ENCODE measurements at places on chromosomes 11 and 22.

- peak; percentile 89 for DNase-seq
Observed at GRCh38 chr11:65329944-65330403, 3.7 kb upstream of the DPF2 start.

GRCh38 chr22:19890502-19891316 is 36.0 kb upstream of the GNB1L start:
- DNase-seq, result no peak

- DNase-seq, result no peak
Observed at GRCh38 chr22:20414059-20414440, 20.1 kb downstream of the ZNF74 start.

GRCh38 chr11:63985812-63986155 is 454 bp upstream of the OTUB1 start:
- no peak for DNase-seq

DNA sequence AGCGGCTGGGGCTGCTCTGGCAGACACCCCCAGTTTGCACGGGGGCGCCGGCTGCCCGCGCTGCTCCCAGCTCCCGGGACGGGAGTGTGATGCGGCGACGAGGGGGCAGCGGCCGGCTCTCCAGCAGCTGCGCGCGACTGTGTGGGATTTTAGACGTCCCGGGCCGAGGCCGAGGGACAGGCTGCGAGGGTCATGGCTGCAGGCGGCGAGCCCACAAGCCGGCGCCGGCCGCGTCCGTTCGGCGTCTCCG is 159 bp downstream of the FZD4 start:
- no peak for DNase-seq

DNA sequence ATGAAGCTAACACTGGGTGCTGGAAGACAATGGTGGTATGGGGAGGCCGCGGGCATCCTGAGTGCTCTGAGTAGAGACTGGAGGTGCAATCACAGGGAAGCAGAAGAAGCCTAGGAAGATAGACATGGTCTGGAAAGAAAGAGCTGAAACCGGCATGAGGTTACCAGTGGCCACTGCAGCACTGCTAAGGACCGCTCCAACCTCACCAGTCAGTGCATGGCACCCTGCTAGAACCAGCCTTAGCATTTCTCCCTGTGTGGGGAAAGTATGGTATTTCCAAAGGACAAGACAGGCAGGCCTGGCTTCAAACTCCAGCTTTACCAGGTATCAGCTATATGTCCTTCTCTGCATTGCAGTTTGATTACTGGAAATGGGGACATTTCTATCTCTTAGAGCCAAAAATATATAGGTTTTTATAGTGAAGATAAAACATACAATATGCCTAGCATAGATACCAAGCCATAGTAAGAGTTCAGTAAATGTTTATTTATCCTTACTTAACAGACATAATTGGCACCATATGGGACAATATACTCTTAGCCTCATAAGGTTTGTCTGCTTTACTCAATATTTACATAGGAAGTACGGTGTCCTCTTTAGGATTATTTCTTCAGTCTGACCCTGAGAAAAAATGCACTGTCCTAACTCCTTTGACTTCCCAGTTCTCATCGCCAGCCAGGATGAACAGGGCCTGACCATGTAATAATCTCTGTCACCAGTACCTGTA is 231.1 kb downstream of the TENM4 start:
- DNase-seq, result peak; percentile 5

DNA sequence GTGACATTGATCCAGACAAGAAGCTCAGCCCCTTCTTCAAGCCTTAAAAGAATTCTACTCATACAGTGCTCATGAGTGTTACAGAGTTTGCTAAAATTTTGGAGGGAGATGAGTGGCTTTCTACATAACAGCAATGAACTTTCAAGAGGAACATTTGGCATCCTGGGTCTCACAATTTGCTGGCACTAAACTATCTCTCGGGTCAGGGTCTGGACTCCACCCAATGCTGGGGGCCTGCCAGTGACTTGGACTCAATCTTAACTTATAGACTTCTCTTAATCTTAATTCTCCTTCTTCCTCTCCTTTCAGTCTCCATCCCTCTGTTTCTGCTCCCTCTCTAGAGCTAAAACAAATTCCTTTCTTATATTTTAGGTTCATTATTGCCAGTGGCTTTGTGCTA is 317.9 kb downstream of the TMEM135 start:
- no peak for DNase-seq

- no peak for DNase-seq
Observed at GRCh38 chr11:104320097-104320496, 156.2 kb upstream of the PDGFD start.

DNA sequence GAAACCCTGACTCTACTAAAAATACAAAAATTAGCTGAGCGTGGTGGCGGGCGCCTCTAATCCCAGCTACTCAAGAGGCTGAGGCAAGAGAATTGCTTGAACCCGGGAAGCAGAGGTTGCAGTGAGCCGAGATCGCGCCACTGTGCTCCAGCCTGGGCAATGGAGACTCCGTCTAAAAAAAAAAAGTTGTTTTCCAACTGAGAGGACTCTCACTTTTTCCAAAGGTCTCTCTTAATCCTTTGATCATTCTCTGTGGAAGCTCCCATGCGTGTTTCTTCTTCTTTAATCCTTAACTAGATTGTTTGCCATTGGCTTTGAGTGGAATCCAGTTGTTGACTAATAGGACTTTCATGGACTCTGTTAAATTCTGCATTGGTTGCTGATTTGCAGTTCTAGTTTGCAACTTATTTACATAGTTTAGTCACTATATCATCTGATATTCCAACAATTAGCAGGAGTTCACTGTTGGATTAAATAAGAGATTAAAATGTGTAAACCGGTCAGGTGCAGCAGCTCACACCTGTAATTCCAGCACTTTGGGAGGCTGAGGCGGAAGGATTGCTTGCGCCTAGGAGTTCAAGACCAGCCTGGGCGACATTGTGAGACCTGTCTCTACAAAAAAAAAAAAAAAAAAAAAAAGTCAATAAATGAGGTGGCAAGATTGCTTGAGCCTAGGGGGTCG is 79.7 kb downstream of the C22orf31 start:
- DNase-seq, result no peak

- no peak for DNase-seq
Observed at GRCh38 chr22:27157666-27158370, 500.4 kb downstream of the MIAT start.

DNA sequence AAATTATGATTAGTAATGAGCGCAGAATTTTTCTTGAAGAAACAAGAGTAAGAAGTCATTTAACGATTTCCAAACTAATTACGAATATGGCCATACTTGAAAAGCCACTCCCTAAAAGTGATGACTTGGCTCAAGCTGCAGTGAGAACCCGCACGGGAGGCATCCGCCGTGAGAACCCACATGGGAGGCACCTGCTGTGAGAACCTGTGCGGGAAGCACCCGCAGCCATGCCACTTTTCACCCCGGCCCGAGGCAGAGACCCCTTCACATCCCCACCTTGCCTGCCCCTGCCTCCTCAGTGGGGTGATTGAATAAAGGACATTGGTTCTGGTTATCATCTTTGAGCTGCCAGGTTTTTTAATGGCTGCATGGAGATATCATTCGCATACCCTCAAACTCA is 89.7 kb downstream of the BRD1 start:
- DNase-seq, result no peak

- DNase-seq, result no peak
Observed at GRCh38 chr11:105296806-105297205, 157.2 kb upstream of the CARD18 start.

- no peak for DNase-seq
Observed at GRCh38 chr11:78219493-78220217, 30.9 kb downstream of the USP35 start.

DNA sequence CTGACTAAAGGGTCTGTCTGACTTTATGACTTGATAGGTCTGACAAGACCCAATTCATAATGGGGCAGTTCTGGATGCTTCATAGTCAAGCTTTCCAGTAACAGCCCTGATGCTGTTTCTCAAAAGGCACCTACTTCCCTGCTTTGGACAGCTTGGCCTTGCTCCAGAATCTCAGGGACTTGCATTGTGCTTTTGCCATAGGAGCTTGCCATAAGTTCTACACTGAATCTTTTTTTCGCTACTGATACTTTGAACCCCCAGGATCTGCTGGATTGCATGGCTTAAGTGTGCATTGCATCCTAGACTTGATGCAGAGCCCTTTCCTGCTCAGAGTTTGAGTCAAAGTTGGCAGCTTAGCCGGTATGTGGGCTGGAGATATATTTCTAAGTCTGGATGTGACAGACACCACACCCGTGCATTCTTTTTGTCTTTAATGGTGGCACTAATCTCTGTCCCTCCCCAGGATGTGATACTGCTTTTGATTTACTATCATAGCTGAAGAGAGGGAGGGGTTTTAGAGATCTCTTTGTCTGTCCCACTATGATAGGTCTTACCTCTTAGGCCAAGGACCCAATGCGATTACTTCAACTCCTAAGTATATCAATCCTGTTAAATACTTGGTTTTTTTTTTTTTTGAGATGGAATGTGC is 16.9 kb upstream of the SLC3A2 start:
- DNase-seq, result no peak

DNA sequence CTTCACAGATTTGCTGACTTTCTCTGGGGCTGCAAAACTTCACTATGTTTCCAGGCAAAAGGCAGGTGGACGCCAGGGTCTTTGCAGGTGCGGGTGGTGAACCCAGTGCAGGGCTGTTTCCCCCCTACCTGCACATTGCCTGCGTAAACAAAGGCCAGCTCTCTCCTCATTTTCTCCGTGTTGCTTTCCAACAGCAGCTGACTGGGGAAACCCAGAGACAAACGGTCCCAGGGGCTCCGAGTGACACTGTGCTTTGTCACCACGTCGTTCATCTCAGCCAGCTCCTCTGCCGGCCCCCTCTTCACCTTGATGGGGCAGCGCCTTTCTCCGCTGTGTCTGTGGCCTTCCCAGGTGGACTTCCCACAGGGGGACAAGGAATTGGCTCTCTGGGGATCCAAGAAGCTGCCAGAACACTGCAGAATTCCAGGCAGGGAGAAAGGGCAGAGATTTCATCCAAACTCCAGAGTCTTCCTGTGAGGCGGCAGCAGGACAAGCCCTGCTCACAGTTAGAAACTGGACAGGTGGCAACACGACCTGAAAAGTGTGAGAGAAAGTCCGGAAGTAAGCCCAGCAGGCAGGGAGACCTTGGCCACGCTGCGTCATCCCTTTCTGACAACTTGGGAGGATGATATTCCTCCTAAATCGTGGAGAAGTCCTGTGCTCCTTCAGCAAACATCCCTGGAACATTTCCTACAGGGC is 1493.7 kb downstream of the TBC1D22A start:
- no peak for DNase-seq

DNA sequence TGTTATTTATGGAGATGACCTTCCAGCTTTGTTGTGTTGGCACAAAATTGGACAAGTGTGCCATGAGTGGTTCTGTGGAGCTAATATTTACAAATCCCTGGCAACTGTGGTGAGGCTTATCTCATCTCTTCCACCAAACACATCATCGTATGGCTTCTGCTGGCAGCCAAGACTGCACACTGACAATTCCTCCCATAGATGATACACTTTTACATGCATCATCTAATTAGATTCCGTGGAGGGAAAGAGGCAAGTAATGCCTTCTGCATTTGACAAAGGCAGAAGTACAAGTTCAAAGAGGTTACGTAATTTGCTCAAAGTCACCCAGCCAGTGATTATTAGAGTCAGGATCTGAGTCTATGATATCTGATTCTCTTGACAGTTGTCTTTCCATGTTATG is 62.7 kb upstream of the KIRREL3 start:
- DNase-seq, result no peak

DNA sequence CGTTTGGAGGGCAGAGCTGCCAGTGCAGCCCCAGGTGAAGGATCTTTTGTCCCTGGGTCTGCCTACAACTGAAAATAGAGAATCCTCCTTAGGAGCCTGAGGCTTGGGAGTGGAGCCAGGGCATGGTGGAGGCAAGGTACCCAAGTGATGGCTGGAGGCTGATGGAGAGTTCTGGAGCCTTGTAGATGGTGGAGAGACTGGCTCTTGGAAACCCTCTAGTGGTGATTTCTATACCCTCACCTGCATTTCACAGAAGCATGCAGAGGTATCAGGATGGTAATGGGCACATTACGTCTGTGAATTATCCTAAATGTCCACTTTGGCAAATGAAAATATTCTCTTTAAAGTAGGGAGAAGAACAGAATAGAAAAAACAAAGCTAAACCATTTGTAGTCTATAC is 44.4 kb downstream of the INSC start:
- peak; percentile 62 for DNase-seq

DNA sequence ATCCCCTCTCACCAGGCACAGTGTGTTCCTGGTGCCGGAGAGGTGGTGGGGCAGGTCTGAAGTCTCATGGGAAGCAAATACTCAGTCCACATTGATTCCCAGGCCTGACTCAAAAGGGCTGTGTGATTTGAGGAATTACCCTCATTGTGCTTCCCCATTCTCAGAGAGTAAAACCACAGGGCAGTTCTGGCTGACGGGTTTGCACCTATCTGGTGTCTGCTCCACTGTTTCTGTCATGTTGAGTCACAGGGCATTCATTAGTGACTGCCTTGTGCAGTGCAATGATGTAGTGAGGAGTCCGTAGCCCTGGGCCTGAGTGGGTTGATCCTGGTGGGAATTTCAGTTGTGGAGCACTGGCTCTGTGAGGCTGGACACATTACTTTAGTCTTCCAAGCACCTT is 85.2 kb upstream of the ARHGAP20 start:
- DNase-seq, result no peak

GRCh38 chr11:21461701-21462100 is 731.2 kb upstream of the ANO5 start:
- DNase-seq, result no peak

DNA sequence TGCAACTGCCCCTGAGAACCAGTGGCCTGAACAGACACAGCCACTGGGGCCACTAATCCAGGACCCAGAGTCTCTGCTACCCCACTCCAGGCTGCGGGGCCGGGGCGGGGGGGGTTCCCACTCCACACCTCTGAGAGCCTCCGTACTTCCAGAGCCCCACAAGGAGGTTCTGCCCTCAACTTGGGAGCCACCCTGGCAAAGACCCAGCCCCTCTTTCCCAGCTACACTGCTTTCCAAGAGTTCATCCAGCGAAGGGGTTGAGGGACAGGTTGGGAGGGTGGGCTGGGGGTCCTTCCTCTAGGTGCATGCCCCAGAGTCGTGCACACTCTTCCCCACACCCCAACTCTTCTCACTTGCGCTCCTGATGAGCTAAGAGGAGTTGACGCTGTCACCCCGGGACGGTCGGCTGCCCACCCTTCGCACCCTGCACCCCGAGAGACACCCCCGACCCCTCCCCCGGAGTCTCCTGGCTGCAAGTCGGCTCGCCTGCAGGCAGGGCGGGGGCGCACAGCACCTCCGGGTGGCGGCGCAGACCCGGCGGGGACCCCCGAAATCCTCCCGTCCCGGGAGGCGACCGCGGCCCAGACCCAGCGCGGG is 531 bp downstream of the RAB3IL1 start:
- DNase-seq, result no peak

DNA sequence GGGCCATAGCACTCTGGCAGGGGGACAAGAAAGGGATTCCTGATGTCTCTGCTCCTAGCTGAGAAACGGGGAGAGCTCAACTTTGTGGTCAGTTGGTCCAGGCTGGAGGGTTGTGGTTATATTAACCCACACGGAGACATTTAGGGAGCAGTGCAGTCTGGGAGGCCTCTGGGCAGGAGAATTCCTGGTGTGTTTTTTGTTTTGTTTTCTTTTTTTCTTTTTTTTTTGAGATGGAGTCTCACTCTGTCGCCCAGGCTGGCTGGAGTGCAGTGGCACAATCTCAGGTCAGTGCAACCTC is 88.0 kb upstream of the SHISAL1 start:
- DNase-seq, result peak; percentile 45
